Suppressor macrophage treated with lipopolysaccharide for 1 hour (primary cell): ENCODE measurements at places on chromosomes 4 and X.

- DNase-seq: peak; percentile 30
Observed at GRCh38 chr4:112153211-112153791, 8.0 kb downstream of the FAM241A start.

DNA sequence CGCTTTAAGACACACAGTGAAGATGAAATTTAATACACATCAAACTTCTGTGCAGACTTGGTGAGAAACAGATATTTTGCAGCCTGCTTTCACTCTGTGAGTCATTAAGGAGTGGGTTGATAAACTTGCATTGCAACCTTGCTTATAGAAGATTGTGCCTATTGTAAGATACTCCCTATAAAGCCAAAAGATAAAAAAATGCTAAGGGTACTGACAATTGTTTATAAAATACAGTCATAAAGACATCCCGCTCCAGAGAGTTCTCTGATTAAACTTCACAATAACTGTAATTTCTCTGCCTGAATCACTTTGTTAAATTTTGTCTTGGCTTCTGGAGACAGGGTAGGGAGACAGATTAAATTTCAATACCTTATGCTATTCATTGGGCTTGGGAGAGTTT is 49.1 kb downstream of the GALNT7 start:
- DNase-seq: peak; percentile 38

- no peak for DNase-seq
Observed at GRCh38 chr4:22372986-22373385, 142.9 kb downstream of the ADGRA3 start.

DNA sequence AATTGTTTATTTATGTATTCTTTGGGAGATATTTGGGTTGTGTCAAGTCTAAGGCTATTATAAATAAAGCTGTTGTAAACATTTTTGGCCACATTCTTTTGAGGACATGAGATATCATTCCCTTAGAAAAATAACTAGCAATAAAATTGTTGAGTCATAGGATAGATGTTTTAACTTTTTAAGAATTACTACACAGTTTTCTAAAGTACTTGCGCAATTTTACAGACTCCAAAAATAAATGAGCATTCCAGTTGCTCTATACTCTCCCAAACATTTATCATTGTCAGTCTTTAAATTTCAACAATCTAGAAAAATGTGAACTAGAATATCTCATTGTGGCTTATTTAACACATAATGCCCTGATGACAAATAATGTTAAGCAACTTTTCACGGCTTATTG is 189.1 kb upstream of the ADGRL3 start:
- no peak for DNase-seq

- peak; percentile 75 for DNase-seq
Observed at GRCh38 chr4:88240297-88240714, 44.1 kb downstream of the PPM1K start.

GRCh38 chr4:109156356-109156755 is 146.1 kb downstream of the COL25A1 start:
- no peak for DNase-seq

DNA sequence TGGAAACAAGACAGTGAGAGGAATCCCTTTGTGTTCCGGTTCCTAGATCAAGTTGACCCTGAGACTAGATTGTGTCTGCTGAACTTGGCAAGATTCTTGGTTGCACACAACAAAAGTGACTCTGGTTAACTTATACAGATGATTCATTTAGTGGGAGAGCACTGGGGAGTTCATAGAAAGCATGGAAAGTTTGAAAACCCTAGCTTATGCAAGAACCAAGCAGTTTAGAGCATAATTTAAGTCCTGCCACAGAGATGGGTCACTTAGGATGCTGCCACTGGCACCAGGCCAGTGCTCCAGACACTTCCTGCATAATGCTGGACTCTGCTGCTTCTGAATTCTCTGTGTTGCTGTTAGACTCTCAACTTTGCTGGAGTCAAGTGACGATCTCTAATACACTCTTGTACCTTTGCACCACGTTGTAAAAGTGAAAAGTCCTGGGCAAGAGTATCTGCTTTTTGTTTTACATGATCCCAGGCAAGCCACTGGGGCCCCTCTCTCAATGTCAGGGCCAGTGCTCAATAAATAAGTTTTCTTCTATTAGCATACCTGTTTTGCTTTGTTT is 12.7 kb upstream of the DCUN1D4 start:
- DNase-seq: no peak

DNA sequence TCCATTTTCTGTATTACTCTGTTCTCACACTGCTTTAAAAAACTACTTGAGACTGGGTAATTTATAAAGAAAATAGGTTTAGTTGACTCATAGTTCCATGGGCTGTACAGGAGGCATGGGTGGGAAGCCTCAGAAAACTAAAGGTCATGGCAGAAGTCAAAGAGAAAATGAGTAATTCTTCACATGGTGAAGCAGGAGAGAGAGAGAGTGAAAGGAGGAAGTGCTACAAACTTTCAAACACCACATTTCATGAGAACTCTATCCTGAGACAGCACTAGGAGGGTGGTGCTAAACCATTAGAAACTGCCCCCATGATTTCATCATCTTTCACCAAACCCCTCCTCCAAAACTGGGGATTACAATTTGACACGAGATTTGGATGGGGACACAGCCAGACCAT is 108.0 kb upstream of the PBDC1 start:
- DNase-seq: no peak

DNA sequence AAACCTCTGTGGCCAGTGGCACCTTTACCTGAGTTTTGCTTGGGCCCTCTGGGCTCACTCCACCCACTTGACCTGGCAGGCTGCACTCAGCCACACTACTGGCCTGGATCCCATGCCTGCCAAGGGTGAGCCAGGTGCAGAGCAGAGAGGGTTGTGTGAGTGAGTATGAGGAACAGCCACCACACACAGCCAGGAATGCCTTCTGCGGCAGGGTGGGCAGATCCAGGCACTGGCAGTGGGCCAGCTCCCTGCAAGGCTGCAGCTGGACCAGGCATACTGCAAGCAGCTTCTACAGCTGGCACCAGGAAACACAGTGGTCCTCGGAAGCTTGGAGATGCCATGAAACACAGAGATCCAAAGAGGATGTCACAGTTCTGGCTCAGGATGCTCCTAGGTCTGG is 570.1 kb upstream of the ACTRT1 start:
- DNase-seq: no peak

DNA sequence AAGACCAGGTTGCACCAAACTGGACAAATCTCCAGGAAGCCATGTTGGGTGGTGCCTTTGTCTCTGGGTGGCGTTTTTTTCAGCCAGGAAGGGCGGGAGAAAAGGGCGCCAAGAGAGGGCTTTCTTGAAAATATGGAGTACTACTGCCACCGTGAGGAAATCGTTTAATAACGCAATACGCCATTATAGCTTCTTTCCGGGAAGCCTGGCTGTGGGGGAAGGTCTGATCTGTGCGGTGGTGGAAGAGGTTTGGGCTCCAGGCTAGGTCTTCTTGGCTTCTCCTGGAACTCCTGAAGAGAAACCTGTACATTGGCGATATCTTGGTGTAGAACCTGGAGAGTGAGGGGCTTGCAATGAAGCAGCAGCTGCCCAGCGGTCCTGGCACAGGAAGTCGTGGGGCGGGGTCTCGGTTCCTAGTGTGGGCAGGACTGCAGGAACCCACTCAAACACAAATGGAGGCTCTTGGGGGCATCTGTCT is 202.7 kb downstream of the OR13H1 start:
- no peak for DNase-seq

GRCh38 chrX:138057883-138058282 is 492.0 kb downstream of the ZIC3 start:
- DNase-seq: no peak

DNA sequence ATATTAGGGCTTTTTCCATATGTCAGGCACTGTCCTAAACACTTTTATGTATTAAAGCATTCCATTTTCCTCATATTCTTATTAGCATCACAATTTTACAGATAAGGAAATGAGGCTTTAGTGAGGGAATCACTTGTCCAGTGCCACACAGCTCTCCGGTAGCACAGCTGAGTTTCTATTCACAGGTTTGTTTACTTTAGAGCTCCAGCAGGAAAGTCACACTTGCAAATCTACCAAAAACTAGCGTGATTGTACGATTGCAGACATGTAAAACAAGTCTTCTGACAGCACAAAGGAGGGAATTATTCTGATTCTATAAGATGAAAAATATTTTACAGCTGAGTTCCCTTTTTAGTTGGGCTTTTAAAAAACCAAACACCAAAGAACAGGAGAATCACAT is 472.1 kb downstream of the TMA16 start:
- DNase-seq: no peak

GRCh38 chrX:53223955-53224859 is 800 bp downstream of the KDM5C start:
- DNase-seq: peak; percentile 15

DNA sequence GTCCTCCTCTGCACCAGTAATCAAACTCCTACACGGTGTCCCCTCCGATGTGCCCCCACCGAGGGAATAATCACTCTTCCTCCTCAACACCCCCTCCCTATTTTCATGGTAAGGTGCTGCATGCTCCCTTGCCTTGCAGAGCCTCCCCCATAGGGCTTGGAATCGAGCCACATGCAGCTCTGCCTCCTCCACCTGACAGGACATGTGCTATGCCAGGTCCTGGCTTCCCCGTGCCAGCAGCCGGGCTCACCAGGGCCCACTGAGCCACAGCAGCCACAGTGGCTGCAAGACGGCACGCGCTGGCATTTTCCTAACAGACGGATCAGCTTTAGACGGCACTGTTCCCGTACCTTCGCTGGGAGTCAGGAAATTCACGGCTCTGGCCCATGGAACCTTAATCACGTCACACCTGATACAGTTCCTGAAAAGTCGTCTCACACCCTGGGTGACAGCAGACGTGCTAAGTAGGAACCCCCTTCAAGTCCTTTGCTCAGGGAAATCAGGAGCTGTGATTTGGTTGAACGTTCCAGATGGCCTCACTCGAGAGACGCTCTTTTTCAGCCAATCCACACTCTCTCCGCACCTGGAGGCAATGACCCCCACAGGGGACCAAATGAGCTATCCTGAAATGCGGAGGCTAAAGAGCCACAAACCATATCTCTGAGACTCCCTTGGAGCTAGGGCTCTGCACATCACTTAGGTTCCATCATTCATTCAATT is 63.2 kb downstream of the JAKMIP1 start:
- no peak for DNase-seq

DNA sequence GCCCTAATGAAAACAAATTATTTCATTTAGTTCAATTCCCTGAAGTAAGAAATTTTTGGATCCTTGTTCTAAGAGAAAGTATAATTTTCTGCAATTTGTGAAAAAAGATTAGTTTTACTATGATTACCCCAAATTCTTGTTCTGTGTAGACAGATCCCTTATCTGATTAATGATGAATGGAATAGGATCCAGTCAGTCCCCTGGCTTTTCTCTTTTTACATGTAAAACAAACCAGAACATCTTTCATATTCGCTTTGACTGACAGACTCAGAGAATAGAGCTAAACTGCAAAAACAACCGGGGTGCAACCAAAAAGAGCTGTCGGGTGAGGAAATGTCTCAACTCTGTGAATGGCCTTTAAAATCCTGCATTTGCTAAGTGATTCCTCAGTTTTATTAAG is 93.4 kb upstream of the VEGFC start:
- DNase-seq: no peak

GRCh38 chr4:22515145-22515887 is 550 bp downstream of the ADGRA3 start:
- peak; percentile 32 for DNase-seq
